Stimulated activated CD4-positive, alpha-beta T cell treated with anti-CD3 and anti-CD28 coated beads, Interleukin-1b, Interleukin-23, amount 100 ng/mL, for 24 hours (primary cell): ENCODE measurements at places on chromosomes 11 and 22.

- DNase-seq: no peak
These were observed 40.2 kb downstream of the TSPAN18 start for GRCh38 chr11:44766972-44767278.

GRCh38 chr11:131675121-131675888 is 304.9 kb downstream of the NTM start:
- DNase-seq: no peak

DNA sequence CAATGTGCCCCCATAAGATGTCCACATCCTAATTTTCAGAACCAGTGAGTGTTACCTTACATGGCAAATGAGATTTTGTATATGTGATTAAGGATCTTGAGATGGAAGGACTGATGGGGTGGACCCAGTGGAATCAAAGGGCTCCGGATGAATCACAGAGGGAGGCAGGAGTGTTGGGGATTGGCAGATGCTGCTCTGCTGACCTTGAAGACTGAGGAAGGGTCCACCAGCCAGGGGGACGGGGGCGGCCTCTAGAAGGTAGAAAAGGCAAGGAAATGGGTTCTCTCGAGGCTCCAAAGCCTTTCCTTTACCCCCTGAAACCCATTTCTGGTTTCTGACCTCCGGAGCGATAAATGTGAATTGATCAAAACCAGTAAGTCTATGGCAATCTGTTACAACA is 18.8 kb downstream of the TMEM218 start:
- no peak for DNase-seq

GRCh38 chr11:111870886-111871692 is at the start of gene ALG9:
TSS of gene ALG9 (minus strand) at chr11:111871581. CDS start at chr11:111871482, 99 bp downstream.
- peak; percentile 86 for DNase-seq

- no peak for DNase-seq
These were observed 15.3 kb downstream of the TMPRSS6 start for GRCh38 chr22:37094239-37094638.

DNA sequence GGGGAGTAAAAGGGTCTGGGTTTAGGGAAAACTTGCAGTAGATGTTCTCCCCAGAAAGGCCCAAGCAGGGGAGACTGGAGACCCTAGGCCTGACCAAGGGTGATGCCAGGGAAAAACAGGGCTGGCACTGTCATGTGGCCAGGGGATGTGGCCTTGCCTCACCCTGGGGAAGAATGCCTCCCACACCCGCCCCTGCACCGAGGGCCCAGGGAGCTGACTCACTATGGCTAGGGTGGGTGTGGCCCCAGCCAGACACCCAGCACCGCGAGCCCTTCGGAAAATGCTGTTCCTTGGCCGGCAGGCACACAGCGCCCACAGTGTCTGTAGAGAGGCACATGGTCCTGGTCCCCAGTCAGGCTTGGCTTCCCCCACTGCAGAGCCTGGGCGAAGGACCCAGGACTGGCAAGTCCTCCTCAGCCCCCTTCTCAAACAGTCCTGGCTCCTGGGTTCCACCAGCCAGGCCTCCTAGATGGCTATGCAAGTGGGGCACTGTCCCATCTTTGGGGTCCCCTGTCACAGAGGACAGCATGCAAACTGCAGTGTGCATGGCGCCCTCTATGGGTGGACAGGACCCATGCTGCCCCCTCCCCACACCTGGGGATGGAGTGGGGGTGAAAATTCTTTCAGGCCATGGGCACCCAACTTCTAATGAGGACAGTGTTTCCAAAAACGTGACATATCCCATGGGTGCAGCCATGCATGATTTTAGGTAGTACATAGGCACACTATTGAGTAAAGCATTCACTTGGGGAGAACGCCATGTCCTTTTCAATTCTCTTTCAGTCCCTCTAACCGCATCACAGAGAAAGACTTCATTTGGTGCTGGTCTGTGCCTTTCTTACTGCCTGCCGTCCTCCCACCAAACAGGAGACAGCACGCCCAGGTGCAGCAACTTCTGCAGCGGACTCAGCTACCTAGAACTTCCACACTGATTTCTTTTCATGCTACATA is 15.2 kb downstream of the TMPRSS5 start:
- DNase-seq: no peak

DNA sequence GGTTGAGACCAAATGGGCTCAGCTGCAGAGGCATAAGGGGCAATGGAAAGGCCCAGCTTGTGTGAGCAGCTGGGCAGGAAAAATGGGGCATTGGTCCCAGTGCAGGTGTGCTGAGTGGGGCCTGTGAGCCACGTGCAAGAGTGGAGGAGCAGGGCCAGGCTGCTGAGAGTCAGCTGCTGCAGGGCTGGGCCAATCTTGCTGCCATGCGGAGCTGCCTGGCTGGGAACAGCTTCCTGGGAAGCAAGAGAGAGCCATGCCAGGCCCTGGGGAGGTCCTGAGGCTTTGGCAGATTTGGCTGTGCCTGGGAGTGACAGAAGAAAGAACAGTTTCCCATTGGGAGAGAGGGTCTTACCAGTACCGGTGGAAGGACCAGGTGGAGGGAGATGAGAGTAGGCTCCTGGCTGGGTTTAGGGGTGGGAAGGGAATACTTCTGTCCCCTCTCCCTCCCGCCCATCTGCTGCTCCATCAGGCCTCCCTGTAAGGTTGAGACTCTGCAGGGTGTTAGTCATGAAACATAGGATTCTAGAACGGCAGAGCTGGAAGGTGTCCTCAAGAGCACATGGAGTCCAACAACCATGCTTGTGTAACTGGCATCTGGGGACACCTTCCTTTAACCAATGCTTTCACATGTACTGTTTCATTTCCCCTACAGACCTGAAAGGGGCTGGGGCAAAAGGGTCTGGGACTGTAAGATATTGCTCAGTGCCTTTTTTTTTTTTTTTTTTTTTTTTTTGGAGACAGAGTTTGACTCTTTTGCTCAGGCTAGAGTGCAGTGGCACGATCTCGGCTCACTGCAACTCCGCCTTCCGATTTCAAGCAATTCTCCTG is 10.4 kb downstream of the SEPTIN3 start:
- no peak for DNase-seq

- DNase-seq: no peak
These were observed 166.1 kb downstream of the C11orf91 start for GRCh38 chr11:33534575-33534974.

- no peak for DNase-seq
These were observed 39.4 kb upstream of the RTL6 start for GRCh38 chr22:44537467-44537866.

DNA sequence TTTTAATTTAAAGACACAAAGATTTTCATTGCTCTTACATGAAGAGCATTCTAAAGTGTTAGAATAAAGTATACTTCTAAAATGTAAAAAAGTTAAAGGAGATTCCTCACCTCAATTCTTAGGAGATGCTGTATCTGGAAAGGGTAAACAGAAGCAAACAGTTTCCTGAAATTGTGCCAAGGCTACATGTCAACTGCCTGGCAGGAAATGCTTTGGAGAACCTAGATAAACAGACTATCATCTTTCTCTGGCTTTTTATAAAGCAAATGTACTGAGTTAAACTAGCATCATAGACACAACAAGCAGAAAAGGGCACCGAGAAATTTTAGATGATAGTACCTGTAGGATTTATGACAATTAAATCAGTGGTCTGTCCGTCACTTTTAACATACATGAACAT is 24.7 kb upstream of the AKIP1 start:
- no peak for DNase-seq

GRCh38 chr22:50529416-50529896 is 356 bp downstream of the TYMP start:
- DNase-seq: no peak

GRCh38 chr11:18491924-18492323 is 34.8 kb downstream of the TSG101 start:
- no peak for DNase-seq

GRCh38 chr22:28442264-28442710 is 237.4 kb downstream of the TTC28 start:
- DNase-seq: peak; percentile 59

- no peak for DNase-seq
These were observed 9.7 kb upstream of the LRP5 start for GRCh38 chr11:68302670-68303069.

DNA sequence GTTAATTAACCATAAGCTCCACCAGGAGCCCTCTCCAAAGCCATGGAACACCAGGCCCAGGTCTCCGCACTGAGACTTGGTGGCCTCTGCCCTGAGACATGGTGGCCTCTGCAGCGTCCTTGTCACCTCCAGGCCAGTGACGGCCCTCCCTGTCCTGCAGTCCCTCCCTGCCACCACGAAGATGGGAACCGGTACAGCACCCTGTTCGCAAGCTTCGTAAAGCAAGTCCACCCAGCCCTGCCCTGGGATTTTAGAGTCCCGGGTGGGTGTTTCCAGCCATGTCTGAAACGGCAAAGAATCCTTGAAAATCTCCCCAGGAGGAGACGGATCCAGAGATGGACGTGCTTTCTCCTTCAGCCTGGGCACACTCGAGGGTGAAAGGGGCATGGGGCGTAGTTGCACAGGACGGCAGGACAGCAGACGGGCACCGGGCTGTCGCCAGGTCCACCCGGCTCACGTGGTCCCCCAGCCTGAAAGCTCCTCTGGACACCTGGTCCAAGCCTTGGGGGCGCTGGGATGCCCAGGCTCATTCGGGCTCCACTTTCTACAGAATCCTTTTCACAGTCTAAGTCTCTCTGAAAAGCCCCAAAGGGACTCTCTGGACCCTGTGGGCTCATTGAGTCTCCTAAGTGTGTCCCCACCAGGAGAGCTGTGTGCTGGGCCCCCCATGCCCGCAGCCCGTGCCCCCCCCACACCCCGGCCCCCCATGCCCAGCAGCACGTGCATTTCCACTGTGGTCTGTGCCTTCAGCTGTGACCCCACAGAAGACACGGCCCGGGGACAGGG is 456.2 kb downstream of the BRD1 start:
- DNase-seq: no peak

DNA sequence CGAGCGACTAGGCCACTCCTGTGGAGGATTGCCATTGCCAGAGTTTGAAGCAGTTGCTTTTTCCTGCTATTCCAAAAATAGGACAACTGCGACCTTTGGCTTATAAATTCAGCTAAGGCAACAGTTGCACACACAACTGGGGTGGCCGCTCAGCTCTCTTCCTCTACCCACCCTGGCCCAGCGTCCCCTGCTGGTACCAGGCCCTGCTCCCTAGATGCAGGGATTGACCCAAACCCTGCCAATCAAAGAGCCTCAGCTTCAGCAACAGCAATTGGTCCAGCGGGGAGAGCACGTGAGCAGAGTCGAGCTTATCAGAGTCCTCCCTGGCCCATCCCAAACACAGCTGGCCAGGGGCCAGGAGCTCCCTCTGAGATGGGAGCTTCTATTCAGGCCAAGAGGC is 22.0 kb upstream of the CABP2 start:
- DNase-seq: no peak

GRCh38 chr22:46336119-46337078 is 885 bp downstream of the TRMU start:
- no peak for DNase-seq

DNA sequence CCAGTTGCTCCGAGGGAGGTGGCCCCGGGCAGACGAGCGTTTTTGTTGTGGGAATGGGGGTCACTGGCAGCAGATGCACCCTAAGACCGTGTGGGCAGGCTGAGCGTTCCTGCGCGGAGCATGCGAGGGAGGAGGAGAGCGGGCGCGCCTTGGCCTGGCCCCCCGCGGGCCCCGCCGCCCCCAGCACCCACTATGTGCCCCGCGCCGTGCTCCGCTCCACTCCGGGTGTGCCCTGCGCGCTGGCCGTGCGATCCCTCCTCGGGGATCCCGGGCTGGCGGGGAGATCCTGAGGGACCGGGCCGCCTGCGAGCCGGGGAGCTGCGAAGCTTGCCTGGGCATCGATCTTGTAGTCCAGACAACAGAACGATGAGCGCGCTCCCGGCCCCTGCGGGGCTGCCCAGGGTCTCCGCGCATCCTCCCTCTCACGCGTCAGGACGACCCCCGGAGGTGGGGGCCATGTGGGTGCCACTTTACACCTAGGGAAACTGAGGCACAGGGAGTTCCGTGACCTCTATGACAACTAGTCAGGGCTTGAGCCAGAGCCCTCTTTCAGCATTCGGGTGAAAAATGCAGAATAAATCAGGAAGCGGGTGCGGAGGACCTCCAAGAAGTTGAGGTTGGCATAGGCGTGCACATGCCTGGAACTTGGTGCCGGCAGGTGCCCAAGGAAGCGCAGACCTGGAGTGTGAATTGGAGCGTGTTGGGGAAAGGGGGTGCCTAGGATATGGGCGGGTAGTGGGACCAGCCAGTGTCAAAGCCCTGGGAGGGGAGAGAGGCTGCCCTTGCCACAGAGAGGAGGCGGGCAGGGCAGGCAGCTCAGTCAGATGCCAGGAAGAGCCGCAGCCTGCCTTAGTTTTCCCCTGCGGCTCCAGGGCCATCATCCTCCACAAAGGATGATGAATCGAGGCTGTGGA is 1.3 kb upstream of the KMT5B start:
- no peak for DNase-seq

DNA sequence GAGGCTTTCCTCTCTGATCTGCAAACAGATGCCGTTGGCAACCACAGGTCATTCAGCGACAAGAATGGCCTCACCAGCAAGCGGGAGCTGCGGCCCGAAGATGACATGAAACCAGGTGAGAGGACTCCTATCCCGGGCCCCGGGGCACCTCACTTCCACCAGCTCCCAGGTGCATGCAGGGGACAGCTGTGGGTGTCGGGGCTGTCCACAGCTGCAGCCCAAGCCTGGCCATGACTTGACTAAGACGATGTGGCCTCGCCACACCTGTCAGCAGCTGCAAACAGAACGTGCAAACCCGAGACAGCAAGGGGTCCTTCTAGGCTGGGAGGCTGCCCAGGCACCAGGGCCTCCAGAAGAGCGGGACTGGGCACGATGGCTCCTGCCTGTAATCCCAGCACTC is 3.6 kb downstream of the GAL start:
- no peak for DNase-seq

GRCh38 chr11:13462311-13462900 is 616 bp downstream of the BTBD10 start:
- peak; percentile 18 for DNase-seq

- DNase-seq: peak; percentile 90
These were observed at the start of gene LIN7C for GRCh38 chr11:27506200-27507182. TSS of gene LIN7C (minus strand) at chr11:27506769. CDS start at chr11:27506752, 17 bp downstream.

DNA sequence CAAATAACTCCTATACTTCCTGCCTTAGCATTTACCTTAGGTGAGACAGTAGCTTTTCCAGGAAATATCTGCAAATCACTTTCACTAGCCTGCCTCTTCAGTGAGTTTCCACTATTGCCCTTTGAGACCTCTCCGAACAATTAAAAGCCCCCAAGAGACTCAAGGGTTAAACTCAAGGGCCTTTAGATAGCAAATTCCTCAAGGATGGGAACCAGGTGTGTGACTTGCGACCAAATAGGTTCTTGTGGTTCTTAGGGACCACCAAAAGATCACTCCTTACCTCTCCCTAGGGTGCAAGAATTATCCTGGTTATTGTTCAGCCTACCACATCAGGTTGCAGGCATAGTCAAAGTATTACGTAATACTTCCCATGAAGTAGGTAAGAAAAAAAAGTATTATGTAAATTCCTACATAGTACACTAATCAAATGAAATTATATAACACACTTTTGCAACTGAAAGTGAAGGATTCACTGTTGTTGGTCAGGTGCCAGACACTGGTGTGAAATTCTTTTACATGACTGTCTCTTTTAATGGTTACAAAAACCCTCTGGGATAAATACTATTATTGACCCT is 1.4 kb upstream of the RDX start:
- no peak for DNase-seq
